ENCODE measurements at places on chromosomes 1 and 21. TPM values are rescaled to one million over a fixed set of nuclear protein-coding genes. Genes with fewer than 3 reads are reported as not detected.
A peak's percentile ranks its signal among the peaks of the same experiment; 100 is the strongest.

Gene VWA1
- 8.6 TPM for total RNA-seq

Gene WNT4
- 4.2 TPM for total RNA-seq

Gene FAM229A
- total RNA-seq = 1.2 TPM

Gene FHAD1
- total RNA-seq = 1.4 TPM

Gene APCS
- not detected for total RNA-seq

Gene FCRL1
- total RNA-seq = 0.39 TPM

DNA sequence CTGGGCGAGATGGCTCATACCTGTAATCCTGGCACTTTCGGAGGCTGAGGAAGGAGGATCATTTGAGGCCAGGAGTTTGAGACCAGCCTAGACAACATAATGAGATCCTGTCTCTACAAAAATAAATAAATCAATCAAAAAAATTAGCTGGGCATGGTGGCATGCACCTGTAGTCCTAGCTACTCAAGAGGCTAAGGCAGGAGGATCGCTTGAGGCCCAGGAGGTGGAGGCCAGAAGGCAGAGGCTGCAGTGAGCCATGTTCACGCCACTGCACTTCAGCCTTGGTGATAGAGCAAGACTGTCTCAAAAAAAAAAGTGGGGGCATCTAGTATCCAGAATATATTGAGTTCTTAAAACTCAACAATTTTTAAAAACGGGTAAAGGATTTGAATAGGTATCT is 6.0 kb downstream of the TUT4 start:
- no peak for DNase-seq

GRCh38 chr1:213082420-213083111 is 31.5 kb downstream of the RPS6KC1 start:
- DNase-seq = no peak

- DNase-seq = peak; percentile 29
These were observed 80.9 kb upstream of the LBR start for GRCh38 chr1:225508538-225509375.

DNA sequence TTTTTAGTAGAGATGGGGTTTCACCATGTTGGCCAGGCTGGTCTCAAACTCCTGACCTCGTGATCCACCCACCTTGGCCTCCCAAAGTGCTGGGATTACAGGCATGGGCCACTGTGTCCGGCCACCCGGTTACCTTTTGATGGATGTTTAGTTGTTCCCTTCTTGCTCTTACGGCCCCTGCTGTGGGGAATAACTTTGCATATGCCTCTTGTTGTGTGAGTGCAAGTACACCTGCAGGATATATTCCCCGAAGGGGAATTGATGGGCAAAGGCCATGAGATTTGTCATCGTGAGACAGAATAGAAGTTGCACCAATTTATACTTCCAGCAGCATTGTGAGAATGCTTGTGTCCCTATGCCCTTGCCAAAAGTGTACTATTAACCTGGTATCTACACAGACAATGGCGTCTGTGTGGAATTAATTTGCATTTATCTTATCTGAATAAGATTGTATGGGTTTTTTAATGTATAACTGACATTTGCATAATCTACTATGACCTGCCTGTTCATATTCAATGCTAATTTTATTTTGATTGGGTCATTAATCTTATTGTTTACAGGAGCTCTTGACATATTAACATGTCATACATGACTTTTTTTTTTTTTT is 8.1 kb downstream of the IL6R start:
- DNase-seq = no peak

DNA sequence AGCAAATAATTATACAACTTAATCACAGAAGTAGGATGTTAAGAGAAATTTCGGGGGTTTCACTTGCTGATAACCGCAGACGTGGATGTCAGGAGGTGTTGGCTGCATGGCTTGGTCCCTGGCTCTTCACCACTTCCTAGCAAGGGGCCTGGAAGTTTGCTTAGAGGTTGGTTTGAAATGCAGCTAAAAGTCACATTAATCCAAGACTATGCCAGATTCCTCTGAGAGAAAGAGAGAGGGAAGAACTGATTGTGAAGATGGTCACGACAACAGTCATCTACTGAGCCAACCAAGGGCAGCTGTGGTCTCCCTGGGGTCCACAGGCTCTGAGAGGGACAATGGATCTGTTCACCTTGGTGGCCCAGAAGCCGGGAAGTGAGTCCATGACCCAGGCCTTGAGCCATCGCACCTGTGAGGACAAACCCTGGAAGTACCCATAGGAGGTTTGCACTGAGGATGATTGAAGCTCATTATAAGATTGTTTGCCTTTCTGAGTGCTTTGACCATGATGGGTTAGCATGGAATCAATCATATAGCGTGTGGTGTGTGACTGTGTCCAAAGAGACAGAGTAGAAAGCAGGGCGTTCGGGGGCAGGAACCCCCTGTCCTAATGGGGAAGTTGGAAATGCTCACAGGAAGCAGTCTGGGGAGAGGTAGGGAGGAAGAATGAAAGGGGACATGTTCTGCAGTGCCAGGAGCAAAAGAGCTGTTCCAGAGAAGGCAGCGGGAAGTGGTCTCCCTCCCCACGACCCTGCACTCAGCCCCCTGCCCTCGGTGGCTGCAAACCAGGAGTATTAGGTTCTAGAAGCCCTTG is 47.1 kb downstream of the UMODL1 start:
- DNase-seq = no peak

DNA sequence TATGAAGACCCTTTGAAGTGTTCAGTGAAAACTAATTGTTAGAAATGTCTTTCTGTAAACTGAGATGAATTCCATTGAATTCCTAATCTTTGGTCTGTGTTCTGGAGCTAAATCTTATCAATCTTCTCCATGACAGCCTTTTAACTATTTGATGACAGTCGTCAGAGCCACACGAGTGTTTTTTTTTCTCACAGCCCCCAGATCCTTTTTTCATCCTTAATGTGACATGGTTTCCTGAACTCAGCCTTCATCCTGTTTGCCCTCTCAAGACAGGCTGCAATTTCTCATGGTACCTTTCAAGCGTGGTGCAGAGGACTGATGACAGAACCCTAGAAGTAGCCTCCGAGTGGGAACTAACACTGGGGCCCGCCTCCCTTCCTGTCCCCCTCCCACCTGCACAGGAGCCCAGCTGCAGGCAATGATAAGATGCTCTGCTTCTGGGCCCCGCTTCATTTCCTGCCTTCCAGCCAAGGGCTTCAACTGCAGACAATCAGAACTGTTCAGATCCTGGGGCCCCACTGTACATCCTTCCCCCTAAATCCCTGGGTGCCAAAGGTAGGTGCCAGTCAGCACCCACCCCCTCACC is 114.6 kb upstream of the VAV3 start:
- DNase-seq = no peak

DNA sequence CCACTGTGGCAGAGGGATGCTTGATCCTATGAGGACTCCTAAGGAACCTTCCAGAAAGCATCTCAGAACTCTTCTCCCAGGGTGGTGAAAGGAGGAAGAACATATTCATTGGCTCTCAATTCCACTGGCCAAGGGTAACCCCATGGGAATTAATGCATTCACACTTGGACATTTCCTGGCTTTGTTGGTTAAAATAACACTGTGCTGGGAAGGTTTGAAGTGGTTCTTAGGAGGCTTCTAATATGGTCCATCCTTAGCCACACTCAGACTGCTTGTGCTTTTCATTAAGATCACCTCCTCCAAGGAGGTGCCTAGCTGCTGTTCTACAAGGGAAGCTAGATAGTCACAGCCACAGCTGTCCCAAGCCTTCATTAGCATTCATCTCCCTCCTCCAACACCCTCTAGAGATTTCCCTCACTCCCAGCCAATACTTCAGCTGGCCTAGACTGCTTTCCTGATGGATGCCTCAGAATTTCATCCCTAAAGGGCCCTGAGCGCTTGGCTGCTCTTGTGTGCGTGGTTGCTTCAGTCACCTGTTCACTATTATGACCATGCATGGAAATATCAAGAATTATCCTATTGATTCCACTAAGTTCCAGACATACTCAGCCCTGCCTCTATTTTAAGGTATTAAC is 544.4 kb downstream of the PLPP3 start:
- DNase-seq = no peak

- DNase-seq = no peak
These were observed 507.1 kb downstream of the SMYD3 start for GRCh38 chr1:245999697-246000637.

GRCh38 chr1:2566101-2567045 is 10.2 kb downstream of the TNFRSF14 start:
- no peak for DNase-seq

GRCh38 chr1:43942411-43942810 is 4.3 kb upstream of the IPO13 start:
- DNase-seq = no peak

- DNase-seq = no peak
These were observed at the start of gene GJB3 for GRCh38 chr1:34781071-34781843. TSS of gene GJB3 (plus strand) at chr1:34781214. CDS start at chr1:34784763, 3,549 bp downstream.

DNA sequence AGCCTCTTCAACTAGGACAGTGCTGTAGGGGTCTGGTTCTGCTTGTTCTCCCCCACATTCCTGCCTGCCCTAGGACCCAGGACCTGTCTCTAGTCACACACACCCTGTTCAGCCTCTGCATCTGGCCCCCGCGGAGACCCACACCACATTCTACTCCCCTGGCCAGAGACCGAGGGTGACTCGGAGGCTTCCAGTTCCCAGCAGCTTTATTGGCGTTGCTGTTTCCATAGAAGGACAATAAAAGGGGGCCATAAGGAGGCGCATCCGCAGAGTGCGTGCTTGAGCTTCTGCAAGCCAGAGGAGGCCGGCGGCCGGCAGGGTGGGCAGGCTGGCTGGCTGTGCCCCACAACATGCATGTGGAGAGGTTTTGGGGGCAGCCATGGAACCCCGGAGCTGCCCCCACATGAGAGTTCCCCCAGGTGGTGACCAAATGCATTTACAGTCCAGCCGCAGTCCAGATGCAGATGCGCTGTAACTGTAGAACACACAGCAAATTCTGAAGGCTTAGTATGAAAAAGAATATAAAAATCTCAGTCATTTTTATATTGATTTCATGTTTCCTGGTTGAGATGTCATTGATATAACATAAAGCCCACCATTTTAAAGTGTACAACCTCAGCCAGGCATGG is 52.4 kb downstream of the PDE9A start:
- DNase-seq = no peak

DNA sequence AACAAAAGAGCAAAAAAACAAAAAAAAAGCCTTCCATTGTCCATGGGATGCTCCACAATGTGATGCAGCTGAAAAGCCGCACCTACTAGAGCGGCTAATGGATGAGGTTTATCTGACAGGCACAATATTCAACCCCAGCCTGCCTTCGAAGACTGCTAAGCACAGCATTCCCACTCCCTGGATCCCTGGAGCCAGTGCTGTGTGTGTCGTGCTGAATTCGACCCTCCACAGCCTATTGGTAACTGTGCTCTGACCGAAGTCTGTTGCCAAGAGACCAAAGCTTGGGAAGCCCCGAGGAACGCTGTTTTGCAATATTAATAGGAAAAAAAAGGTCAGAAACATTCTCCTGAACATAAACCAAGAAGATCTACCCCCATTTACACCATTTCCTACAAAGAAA is 57.2 kb upstream of the PUM1 start:
- no peak for DNase-seq

GRCh38 chr1:19122668-19123067 is 87.4 kb downstream of the UBR4 start:
- DNase-seq = no peak

GRCh38 chr21:45514311-45515021 is 27.8 kb downstream of the SLC19A1 start:
- DNase-seq = no peak
